Renal cortical epithelial cell (primary cell): ENCODE measurements at places on chromosomes 5 and 9. TPM values are rescaled to one million over a fixed set of nuclear protein-coding genes. Genes with fewer than 3 reads are reported as not detected.
A peak's percentile ranks its signal among the peaks of the same experiment; 100 is the strongest.

GRCh38 chr9:136693490-136694162, 6.4 kb upstream of the AGPAT2 start:
- peak; percentile 76 for DNase-seq

GRCh38 chr9:127763918-127764384, 14.5 kb downstream of the SH2D3C start:
- no peak for DNase-seq

- DNase-seq, result no peak
Observed at GRCh38 chr9:82443312-82443711, 454.7 kb downstream of the SPATA31D1 start.

GRCh38 chr5:40315126-40315525, 364.6 kb upstream of the PTGER4 start:
- no peak for DNase-seq

DNA sequence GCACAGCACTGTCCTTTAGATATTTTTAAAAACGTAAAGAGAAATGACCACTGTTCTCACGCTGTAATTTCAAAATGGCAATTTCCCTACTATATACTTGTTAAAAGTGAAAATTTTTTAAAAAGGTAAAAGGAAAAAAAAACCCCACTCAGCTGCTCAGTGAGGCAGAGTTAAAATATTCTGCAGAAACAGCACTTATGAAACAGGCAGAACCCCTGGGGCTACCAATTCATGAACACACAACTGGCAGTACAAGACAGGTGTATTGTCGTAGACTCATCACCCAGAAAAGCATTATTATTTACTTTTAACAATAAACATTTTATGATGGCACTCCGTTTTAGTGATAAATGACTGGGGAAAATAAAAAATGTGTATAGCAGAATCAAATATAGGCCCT, 1.5 kb upstream of the RASGRF2 start:
- no peak for DNase-seq

GRCh38 chr5:138661991-138662434, 86.8 kb upstream of the HSPA9 start:
- no peak for DNase-seq

DNA sequence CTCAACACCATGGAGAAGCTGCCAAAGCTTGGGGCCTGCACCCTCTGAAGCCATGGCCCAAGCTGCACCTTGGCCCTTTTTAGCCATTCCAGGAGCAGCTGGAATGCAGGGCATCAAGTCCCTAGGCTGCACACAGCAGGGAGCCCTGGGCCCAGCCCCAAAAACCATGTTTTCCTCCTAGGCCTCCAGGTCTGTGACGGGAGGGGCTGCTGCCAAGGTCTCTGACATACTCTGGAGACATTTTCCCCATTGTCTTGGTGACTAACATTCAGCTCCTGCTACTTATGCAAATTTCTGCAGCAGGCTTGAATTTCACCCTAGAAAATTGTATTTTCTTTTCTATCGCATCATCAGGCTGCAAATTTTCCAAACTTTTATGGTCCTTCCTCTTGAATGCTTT, 64.6 kb downstream of the ELOVL7 start:
- peak; percentile 25 for DNase-seq

DNA sequence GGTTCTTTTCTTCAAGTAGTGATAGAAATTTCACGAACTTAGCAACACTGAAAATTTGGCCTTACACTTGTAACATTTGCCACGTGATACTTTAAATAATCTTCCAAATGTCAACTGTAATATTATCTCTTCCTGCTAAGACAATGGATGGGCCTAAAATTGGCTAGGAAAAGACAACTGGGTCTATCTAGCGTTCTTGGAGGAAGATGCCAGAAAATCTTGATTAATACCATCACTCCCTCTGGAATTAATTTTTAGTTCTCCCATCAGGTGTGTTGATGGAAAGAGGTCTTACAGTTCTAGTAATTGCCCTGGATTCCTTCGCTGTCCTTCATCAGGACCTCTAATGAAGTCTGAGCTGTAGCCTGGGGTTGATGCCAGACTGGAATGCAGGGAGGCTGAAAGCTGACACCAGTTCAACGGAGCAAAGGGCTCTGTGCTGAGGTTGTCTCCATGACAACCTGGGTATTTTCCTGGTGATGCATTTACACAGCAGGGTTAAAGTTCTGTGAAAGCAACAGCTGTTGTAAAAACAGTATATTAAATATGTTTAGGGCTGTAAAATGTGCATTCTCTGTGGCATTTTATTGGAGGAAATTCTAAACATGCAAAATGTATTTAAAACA, 92.3 kb downstream of the GAS1 start:
- peak; percentile 91 for DNase-seq

DNA sequence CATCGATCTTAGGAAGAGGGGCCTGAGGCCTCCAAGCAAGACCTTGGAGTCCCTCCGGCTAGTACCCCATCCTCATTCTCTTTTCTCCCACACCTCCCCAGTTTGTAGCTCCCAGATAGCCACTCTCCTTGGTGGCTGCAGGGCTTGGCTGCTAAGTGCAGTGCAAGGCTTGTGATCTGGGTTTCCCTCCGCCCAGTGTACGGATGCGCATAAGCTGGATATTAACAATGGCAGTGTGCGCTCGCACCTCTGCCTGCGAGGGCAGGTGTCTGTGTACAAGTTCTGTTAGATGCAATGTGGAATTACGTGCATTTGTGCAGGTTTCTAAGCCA, 71.0 kb upstream of the TBCA start:
- no peak for DNase-seq

- no peak for DNase-seq
Observed at GRCh38 chr5:89546657-89547056, 663.7 kb upstream of the MEF2C start.

DNA sequence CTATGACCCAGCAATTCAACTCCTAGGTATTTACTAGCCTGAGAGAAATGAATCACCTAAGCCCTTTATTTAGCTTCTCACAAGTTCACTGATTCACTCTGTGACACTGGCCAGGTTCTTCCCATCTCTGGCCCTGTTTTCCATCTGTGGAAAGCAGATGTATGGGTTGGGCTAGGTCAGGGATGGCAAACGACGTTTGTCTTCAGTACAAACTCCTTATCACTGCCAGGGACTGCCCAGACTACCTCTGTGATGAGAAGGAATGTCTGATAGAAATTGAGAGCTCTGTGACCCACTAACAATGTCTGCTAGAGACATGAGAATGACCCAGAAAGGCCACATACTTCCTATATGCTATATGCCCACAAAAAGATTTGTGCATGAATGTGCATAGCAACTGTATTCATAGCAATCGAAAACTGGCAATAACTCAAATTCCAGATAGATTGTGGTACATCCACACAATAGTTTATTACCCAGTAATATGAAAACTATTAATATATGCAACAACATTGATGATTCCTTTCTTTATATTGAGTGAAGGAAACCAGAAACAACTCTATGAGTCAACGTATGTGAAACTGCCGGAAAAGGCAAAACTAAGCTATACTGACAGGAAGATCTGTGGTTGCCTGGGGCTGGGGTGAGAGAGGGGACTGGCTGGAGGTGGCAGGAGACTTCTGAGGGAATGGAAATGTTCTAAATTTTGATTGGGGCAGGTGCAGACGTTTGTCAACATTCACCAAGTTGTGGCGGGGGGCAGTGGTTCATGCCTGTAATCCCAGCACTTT, 32.0 kb upstream of the ADAM19 start:
- peak; percentile 86 for DNase-seq

- no peak for DNase-seq
Observed at GRCh38 chr9:95605101-95605500, 88.3 kb upstream of the PTCH1 start.

DNA sequence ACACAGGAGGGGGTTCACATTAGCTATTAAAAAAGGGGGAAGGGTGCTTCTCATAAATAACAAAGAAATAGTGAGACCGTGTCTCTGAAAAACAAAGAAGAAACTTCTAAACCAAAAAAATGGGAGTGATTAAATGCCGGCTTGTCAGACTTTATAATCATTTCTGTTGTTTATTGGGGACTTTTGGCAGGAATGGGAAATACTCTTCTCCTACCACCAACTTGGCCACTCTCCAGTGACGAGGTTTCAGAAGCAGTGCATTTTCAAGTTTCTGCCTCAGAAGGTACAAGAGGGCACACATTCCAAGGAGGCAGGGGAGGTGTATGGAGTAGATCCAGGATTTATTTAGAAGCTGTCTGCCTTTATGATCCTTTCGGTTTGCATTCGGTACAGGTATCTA, 46.2 kb downstream of the LIX1 start:
- DNase-seq, result peak; percentile 85

- DNase-seq, result peak; percentile 95
Observed at GRCh38 chr5:133051542-133052316, at the start of gene HSPA4. TSS of gene HSPA4 (plus strand) at chr5:133052013. CDS start at chr5:133052251, 238 bp downstream.

DNA sequence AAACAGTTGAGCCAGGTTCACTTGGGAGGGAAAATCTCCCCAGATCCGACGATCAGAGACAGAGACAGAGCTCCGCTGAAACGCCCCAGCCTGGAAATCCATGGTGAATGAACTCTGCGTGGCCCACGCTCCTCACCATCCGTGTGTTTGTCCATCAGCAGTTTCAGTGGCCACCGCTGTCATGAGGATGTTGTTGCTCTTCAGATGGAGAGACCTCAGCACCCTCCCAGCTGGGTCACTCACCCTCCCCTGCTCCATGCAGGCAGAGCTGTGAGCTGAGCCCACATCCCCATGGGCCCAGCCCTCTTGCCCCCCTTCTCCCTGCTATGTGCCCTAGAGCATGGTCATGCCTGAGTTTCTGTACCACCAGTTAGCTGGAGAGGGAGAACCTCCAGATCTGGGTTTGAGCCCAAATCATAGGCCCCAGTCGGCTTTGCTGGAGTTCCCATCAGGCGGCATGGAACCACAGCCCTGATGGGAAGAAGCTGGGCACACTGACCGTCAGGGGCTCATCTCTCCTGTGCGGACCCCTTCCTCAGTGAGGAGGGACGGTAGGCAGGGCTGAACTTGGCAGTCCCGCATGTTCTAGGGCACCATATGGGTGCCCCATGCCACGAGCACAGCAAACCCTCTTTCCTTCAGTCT, 154.4 kb upstream of the COL5A1 start:
- DNase-seq, result no peak

- no peak for DNase-seq
Observed at GRCh38 chr5:175436359-175436758, 7.6 kb downstream of the DRD1 start.

- no peak for DNase-seq
Observed at GRCh38 chr5:5371005-5371404, 51.5 kb upstream of the ICE1 start.

GRCh38 chr5:125874057-125874456, 549.2 kb upstream of the GRAMD2B start:
- no peak for DNase-seq

DNA sequence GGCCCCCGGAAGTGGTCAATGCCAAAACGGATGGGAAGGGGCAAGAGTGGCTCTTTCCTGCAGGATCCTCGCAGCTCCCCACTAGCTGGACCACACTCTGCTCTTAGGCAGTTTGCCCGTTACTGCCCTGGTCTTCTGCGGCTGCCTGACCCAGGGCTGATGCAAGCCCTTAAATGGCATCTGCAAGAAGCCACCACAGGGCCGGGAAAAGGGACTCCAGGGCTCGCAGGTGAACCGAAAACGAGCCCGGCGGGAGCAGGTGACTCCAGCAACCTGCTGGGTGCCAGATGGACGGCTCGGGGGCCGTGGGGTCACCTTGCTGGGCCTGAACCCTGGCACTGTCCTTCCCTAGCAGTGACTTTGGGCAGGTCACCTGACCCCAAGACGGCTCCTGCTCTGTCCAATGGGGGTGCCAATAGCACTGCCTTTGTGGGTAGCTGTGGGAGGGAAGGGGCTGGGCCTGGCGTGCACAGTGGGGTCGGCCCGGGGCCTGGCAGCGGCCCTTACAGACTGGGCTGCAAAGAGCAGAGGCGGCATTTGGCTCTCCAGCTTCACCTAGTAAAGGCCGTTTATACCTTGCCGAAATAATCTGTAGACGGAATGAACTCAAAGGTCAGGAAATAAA, 1.3 kb downstream of the TMEM250 start:
- no peak for DNase-seq

SOHLH1 gene
- total RNA-seq, result not detected in 2 replicates

LHX6 gene
- total RNA-seq, result 0.10 and 0.17 TPM in 2 replicates

CPEB4 gene
- 33.0 and 66.6 TPM in 2 replicates for total RNA-seq

RFESD gene
- 1.2 and 2.4 TPM in 2 replicates for total RNA-seq

IL3 gene
- total RNA-seq, result not detected in 2 replicates

MOB3B gene
- 0.87 and 1.4 TPM in 2 replicates for total RNA-seq

DIRAS2 gene
- total RNA-seq, result 3.6 and 9.3 TPM in 2 replicates

ADAMTSL2 gene
- 0.05 TPM in 1 of 2 replicates, not detected in the other for total RNA-seq

WDR36 gene
- 51.1 and 69.5 TPM in 2 replicates for total RNA-seq

MARCOL gene
- total RNA-seq, result not detected in 2 replicates

ECSCR gene
- total RNA-seq, result 0.17 and 0.40 TPM in 2 replicates

MYMK gene
- not detected in 2 replicates for total RNA-seq
